ENCODE measurements at places on chromosomes 1 and 21.

DNA sequence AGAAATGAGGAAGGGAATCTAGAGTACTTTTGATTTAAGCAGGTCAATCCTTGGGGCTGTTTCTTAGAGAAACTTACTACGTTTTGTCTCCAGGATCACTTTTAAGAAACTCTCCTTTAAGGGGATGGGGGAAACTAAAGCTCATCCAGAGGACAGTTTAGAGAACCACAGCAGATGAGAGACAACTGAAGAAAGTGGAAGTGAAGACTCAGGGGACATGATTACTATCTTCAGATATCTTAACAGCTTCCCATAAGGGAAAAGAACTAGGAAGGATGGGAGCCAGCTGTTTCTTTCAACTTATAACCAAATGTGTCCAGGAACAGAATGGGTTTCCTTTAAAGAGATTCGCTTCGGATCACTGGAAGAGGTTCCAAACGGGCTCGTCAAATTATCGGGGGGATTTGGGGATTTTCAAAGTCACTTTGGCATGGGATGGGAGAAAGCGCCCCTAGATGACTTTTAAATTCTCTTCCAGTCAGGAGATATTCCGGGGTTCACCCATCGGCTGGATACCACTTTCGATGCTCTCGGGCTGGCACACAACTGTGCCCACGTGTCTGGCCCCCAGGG lies 1.2 kb downstream of the SCMH1 start:
- DNase-seq, result no peak

- no peak for DNase-seq
These were observed 508 bp downstream of the RAVER2 start for GRCh38 chr1:64745181-64745985.

GRCh38 chr1:28339551-28339950 lies 10.7 kb downstream of the MED18 start:
- DNase-seq, result no peak

DNA sequence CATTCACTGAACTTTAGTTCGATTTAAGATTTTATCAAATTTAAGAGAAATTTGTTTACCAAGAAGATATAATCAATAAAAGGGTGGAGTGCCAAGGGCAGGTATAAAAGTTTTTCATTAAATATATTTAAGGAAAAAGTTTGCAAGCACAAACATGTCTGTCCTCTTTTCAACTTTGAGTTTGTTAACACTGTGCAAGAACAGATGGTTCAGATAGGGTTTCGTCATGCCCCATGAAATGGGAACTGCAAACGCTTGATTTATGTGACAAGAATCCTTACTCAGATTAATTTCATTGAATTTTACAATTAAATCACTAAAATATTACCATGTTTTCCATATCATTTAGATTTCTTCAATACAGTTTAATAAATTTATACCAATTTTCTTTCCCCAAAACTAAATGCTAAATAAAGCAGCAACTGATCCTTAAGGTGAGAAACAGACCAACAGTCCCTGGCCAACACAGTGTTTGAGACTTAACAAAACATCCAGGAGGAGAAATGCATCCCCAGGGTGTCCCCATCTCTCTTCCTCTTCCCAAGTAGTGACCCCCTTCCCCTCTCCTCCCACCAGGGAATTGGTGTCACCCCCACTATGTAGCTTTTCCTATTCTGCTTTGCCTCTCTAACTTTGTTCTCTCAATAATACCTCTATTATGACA lies 292.9 kb downstream of the LTN1 start:
- DNase-seq, result no peak

DNA sequence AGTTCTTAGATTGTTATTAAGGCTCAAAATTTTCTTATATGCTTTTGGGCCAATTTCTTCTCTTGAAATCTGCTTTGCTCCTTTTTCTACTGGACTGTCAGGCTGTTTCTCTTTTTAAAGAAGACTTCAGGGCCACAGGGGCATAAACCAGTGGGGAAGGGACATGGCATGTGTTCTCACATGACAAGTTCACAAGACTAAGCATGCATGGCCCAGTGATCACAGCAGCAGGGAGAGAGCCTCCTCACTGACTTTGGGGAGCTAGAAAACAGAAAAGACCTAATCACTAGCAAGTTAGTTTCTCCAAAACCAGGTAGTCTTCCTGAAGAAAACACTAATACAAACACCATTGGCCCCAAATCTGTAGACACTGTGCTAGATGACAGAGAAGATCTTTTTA lies 64.8 kb downstream of the RAB3GAP2 start:
- DNase-seq, result no peak

DNA sequence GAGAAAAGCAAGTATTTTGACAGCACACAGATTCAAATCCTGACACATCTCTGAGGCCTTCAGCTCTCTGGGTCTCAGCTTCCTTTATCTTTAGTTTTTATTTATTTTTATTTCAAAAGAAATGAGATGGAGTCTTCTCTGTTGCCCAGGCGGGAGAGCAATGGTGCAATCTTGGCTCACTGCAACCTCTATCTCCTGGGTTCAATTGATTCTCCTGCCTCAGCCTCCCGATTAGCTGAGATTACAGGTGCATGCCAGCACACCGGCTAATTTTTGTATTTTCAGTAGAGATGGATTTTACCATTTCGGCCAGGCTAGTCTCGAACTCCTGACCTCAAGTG lies 19.1 kb upstream of the ATP2B4 start:
- no peak for DNase-seq

- DNase-seq, result no peak
These were observed 170.7 kb upstream of the GALNT2 start for GRCh38 chr1:229896306-229896705.

- DNase-seq, result no peak
These were observed 567.2 kb downstream of the NPHP4 start for GRCh38 chr1:5424802-5425703.

GRCh38 chr1:223109581-223110026 lies 33.4 kb downstream of the TLR5 start:
- no peak for DNase-seq

DNA sequence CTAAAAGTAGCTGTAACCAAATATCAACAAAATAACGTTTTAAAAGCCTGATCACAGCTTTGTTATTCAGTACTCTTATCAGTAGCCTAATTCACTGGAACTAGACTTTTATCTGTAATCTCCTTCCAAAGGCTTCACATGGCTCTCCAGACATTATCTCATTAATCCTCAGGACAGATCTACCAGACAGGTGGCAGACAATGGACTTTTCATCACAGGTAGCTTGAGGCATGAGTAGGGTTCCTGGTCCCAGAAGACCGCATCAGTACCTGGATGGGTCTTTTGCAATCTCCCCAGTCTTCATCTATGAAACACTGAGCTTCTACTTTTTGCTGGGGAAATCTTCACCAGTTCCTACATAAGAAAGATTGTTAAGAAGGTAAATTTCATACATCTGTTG lies 132.2 kb upstream of the FOXD3 start:
- DNase-seq, result no peak

DNA sequence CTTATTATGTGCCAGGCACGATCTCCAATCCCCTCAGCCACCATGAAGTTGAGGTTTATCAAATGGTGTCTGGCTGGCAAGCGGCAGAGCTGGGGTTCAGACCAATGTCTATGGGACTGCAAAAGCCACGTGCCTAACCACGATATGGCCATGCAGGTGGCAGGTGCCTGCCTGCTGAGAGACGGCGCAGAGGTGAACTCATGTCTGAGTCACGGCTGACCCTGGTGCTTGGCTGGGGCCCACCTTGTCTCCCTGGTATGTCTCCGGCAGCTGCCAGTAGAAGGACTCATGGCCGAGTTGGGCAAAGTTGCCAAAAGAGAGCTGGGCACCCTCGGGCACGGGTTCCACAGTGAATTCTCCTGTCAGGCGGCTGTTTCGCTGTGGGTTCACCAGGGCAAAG lies 59.9 kb downstream of the LDLRAD2 start:
- no peak for DNase-seq

DNA sequence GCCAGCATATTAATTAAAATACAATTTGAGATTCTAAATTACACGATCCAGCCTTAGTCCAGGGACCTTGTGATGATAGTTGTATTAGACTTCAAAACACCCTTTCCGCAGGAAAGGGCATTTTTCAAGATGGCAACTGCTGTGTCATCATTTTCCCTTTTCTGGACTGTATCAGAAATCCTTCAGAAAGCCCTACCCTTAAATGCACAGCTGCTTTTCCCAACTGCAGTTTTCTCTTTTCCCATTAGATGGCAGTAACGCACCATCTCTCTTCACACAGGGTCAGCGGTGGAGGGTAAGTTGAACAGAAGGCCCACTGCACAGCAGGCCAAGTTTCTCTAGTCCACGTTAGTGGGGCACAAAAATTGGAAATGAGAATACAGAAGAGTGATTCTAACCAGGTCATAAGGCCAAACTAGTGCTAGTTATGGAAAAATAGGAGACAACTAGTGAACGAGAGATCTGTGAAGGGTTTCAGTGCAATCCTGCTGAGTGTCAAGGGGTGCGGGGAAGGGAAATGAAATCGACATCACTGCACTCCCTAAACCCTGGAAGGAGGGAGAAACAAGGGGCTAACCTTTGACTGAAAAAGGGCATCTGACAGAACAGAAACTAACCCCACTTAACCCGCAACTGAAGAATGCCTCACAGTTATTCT lies 22.1 kb upstream of the TDRD10 start:
- DNase-seq, result peak; percentile 46

GRCh38 chr1:116909512-116910378 lies at the start of gene PTGFRN:
Gene PTGFRN, plus strand, starts transcription at chr1:116909916. Its CDS starts 288 bp downstream, at chr1:116910204.
- no peak for DNase-seq

DNA sequence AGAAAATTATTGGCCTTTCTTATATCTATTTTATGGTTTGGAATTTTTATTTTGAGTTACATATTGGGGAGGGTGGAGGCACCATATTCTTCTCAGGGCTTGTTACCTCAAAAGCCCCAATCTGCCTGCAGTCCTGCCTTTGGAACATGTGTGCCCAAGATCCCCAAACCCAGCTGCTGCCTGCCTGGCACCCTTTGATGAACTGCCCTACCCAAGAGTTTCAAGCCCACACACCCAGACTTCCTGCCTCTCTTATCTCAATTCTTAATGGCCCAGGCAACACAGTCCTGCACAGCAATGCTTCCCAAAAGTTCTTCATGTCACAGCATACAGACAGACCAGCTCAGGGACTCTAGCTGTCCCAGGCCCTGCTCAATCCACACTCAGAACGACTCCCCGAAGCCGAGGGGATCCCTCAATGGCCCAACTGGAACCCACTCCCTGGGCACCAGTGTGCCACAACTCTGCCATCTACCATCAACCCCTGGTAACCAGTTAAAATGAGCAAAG lies 19.2 kb downstream of the OLFML2B start:
- no peak for DNase-seq

GRCh38 chr1:184945029-184945428 lies 29.3 kb downstream of the NIBAN1 start:
- peak; percentile 34 for DNase-seq

DNA sequence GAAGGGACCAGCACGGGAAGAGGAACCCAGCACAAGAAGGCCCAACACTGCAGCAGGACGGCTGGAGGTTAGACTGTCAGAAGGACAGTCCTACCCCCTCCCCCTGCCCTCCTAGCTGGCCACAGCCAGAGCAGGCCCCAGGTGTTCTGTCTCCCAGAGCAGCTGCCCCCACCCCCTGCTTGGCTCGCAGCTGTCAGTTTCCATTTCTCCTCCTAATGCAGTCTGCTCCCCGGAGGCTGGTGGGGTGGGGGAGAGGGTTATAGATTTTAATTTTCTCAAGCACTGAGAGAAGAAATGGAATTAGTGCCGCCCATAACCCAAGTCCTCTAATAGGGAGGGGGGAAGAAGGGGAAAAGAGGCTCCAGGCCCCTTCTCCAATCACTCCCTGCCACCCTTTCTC lies 13.0 kb upstream of the PEAR1 start:
- DNase-seq, result no peak

GRCh38 chr1:144551107-144551542 lies 41.6 kb upstream of the PPIAL4F start:
- no peak for DNase-seq

DNA sequence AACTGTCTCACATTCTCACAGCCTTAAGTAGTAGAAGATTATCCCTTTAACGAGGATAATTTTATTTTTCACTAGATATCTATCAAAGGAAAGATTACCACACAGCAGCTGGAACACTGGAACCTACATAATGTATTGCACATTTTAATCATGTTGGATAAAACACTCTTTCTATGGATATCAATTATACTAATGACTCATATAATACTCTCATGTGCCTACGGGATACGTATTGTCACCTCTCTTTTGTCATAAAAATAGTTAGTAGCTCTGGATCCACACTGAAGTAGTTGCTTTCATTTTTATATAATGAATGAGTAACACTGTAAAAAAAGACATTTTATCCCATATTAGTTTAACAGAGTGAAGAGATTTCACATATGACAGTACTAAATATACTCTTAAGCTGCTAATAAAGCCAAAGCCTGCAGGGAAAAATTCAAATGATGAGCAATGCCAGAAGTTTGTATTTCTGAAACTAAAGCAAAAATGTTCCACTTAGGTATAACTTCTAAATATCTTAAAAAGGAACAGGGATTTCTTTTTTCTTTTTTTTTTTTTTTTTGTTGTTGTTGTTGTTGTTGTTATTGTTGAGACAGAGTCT lies 408.7 kb upstream of the PKN2 start:
- DNase-seq, result no peak

DNA sequence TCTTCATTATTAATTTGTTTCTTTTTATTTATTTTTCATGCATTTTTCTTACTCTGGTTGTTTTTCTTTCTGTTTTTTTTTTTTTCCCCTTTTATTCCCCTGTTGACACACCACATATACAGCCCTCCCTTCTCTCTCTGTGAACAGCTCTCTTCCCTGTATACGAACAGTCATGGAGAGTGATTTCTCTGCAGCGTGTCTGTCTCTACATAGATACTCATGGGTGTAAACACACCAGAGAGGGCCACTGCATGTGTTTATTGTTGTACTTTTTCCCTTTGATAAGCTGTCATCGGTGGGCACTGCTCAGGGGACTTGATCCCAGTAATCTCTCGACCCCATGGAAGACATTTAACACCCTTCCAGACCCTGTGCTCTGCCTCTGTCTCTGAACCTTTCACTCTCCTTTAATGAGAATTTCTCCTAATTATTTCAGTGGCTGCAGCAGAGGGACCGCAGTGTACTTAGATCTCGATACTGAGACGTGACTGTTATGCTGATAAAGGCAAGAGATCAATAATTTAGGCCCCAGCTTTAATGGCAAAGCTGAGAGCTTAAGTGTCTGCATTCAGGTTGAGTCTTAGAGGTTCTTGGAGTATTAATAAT lies 113.1 kb downstream of the PBX1 start:
- no peak for DNase-seq

- DNase-seq, result no peak
These were observed 18.0 kb downstream of the CRYBG2 start for GRCh38 chr1:26335774-26336476.

GRCh38 chr21:43731476-43731875 lies 12.5 kb downstream of the PDXK start:
- no peak for DNase-seq

GRCh38 chr1:165856021-165856420 lies 28.6 kb downstream of the UCK2 start:
- DNase-seq, result no peak

- no peak for DNase-seq
These were observed 103.7 kb downstream of the PRDM16 start for GRCh38 chr1:3172431-3173380.
